ENCODE measurements at places on chromosomes 3 and 15. TPM values are rescaled to one million over a fixed set of nuclear protein-coding genes. Genes with fewer than 3 reads are reported as not detected.

The GATM gene
- 2.1 TPM for total RNA-seq

The CNTN3 gene
- total RNA-seq, result not detected

The RASL12 gene
- 0.09 TPM for total RNA-seq

The C3orf70 gene
- not detected for total RNA-seq

The KBTBD13 gene
- not detected for total RNA-seq

The CGNL1 gene
- 2.0 TPM for total RNA-seq

The UBE2E2 gene
- total RNA-seq, result 34.4 TPM

The TCTA gene
- total RNA-seq, result 23.2 TPM

The CKMT1A gene
- total RNA-seq, result 3.3 TPM

The SNX22 gene
- 0.96 TPM for total RNA-seq

The GOLGA8J gene
- not detected for total RNA-seq

The ZNF148 gene
- total RNA-seq, result 11.4 TPM

The JAGN1 gene
- total RNA-seq, result 68.0 TPM

The FMN1 gene
- total RNA-seq, result 0.37 TPM

The VGLL3 gene
- total RNA-seq, result 10.3 TPM

The ARGFX gene
- total RNA-seq, result not detected

The ERC2 gene
- total RNA-seq, result not detected

The SERPINI1 gene
- total RNA-seq, result 3.0 TPM

The XCR1 gene
- total RNA-seq, result not detected

The SLC2A2 gene
- not detected for total RNA-seq

The MESP2 gene
- 0.51 TPM for total RNA-seq

The SELENOT gene
- 103 TPM for total RNA-seq

The PRICKLE2 gene
- total RNA-seq, result 3.4 TPM

The PAQR5 gene
- total RNA-seq, result 117 TPM

The HTR3E gene
- total RNA-seq, result not detected

The VPS33B gene
- 13.7 TPM for total RNA-seq

The KCNMB2 gene
- total RNA-seq, result not detected

The AHSG gene
- 0.11 TPM for total RNA-seq
